SK-N-SH (cell line): ENCODE measurements at places on chromosomes 4 and X.

DNA sequence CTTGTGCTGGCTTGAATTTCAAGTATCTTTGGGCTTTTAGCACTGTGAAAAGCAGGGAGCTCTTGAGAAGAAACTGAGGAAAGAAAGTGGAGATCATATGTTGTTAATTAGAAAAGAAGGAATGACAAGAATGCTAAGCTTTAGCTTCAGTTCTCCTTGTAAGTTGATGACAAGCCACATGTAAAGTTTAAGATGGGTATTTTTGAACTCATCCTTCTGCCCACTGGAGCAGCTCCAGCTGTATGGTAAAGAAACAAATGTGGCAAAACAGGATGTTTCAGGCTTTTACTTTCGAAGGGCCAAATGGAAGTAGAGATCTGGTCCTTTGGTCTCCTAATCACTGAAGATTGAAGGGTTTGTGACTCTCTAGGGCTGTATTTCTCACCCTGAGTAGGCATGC is 137.8 kb downstream of the GUCY2F start:
- DNase-seq, result no peak

GRCh38 chr4:88609387-88609786 is 17.1 kb downstream of the HERC3 start:
- DNase-seq, result no peak

- DNase-seq, result no peak
These were observed 1.7 kb downstream of the EIF1AX start for GRCh38 chrX:20139966-20140365.

DNA sequence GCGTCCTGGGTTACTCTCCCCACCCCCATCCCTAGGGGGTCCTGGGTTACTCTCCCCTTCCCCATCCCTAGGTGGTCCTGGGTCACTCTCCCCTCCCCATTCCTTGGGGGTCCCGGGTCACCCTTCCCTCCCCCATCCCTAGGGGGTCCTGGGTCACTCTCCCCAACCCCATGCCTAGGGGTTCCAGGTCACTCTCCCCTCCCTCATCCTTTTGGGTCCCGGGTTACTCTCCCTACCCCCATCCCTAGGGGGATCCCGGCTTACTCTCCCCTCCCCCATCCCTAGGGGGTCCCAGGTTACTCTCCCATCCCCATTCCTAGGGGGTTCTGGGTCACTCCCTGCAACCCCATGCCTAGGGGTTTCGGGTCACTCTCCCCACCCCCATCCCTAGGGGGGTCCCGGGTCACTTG is 1.5 kb downstream of the ASMTL start:
- no peak for DNase-seq

DNA sequence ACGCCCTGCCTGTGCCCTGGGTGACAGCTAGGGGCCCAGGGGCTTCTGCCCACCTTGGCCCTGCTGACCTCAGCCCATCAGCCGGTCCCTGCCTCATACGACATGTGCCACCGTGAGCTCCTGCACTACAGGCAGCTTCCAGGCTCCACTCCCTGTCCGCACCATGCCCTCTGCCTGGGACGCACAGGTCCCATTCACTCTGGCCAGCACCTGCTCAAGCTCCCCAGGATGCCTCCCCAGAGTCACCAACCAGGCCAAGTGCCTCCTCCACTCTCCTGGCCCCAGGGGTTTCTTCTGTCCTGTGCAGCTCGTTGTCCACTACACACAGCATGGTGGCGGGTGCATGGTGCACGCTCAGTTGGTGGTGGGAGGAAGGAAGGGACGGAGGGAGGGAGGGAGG is 20.2 kb upstream of the MRFAP1 start:
- no peak for DNase-seq

DNA sequence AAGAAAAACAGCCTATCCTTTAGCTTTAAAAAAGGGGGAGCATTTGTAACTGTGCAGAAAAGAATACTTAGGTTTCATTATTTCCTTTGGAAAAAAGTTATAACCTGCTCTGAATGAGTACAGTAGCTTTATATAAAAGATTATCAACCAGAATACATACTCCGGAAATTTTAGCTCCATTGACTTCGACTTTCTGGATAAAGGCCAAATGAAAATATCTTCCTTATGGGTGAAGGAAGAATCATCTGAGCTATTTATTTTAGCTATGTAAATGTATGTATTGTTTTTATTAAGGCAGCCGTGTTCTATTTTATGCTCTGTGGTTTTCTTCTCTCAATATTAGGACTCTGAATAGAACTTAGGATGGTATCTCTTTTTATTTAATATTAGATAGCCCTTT is 69.0 kb upstream of the ETNPPL start:
- no peak for DNase-seq

DNA sequence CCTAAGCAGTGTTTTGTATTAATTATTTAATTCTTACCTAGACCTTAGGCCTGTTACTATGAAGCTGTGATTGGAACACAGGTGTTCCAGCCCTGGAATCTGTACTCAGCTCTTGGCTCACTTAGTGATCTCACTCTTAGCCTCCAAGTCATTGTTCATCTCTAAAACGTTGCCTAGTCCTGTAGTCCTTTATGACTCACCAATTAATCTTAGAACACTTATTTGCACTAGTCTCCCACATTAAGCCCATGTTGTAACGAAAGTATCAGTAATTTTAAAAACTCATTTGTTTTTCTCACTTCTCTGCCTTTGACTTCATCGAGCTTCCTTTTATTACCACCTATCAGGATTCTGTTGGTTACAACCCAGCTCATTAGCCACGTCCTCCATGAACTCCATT is 1224.7 kb upstream of the TENM3 start:
- no peak for DNase-seq

GRCh38 chr4:20431543-20431951 is 179.8 kb downstream of the SLIT2 start:
- no peak for DNase-seq

- no peak for DNase-seq
These were observed 37.9 kb downstream of the ACOX3 start for GRCh38 chr4:8402640-8403039.

- DNase-seq, result no peak
These were observed 88.5 kb upstream of the NOCT start for GRCh38 chr4:138927072-138927471.

DNA sequence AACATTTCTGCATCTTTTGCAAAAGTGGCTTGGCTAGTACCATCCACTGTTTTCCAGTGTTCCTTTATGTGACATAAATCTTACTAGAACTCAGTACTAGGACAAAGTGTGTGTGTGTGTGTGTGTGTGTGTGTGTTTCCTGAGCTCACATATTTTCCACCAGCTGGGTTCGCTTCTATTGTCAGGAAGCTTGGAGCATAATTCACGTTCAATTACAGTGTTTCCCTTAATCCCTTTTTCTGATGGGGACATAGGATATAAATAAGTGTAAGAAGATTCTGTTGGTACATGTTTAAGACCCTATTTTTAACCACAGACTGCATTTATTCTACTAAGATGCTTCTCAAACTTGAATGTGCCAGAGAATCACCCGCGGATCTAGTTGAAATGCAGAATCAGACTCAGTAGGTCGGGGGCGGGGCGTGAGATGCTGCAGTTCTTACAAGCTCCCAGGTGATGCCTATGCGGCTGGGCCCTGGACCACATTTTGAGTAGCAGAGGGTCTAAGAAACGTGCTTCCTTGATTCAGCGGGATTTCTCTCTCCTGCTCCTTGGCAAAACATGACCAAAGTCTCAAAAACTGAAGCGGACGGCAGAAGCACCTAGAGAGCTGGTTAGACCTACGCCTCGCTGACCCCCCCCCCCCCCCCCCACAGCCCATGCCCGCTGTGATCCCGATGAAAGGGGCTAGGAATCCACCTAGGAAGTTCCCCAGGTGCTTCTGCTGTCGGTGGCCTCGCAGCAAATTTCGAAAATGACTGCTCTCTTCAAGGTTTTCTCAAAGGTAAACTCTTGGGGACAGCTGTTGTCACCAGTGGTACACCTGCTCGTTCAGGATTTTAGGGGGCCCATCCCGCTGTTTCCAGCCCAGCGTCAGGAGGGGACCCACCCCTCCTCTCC is 797 bp downstream of the CD99L2 start:
- peak; percentile 34 for DNase-seq

DNA sequence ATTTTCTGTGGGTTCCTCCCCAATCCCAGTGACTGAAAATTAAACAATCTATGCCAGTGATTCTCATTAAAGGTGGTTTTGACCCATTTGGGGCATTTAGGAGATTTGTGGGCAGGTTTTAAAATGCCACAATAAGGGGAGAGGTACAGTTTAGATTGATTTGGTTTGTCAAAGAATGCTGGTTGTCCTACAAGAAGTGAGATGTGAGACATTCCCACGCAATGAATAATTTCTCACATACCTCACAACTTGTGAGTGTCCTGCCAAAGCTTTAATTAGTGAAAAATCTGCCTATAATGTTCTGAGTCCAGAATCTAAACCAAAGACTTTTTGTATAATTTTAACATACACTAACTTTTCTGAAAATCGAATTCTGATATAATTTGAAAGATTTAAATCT is 199.4 kb downstream of the MAPK10 start:
- DNase-seq, result no peak

DNA sequence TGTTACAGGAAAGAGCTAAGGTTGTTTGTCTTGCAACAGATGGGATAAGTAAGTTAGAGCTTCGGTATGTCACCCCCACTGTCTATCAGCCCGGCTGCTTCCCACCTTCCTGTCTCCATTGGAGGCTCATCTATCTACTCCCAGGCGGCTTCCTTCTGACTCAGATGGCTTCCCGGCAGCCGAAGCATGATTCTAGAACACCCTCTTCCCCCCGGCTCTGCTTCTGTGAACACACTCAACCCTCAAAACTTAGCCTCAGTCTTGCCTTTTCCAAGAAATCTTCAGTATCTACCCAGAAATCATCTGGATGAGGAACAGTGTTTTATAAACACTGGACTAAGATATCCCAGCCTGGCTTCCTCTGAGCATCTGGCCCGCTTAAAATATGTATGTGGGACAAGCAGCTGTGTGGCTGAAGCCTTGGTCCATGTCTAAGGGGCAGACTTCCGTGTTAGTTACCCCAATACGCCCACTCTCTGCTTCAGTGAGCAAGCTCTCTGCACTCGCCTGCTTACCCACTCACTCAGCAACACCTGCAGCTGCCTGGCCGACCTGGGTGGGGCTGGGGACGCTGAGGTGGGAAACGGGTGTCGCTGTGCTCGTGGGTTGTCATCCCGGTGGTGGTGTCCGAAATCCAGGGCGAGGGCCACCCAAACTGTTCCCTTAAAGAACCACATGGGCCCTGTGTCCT is 12.0 kb upstream of the SLC2A9 start:
- DNase-seq, result no peak

- DNase-seq, result no peak
These were observed 1276.1 kb downstream of the PCDH7 start for GRCh38 chr4:31995943-31996901.

- DNase-seq, result no peak
These were observed 10.0 kb downstream of the SAT1 start for GRCh38 chrX:23792861-23793553.

DNA sequence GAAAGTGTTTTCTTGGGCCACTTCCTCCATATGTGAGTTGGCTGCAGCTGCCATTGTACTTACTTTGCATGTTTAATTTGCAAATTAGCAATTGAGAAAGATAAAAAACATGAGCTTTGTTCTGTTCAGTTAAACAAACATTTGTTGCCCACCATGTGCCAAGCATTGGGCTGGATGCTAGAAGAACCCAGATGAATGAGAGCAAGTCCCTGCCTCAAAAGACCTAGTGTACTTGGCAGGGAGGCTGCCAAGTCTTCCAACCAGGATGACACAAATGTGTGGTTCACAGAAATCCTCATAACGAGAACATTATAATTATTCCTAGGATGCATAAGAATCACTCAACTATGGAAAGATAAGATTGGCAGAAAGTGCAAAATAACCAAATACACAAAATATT is 66.7 kb downstream of the GPM6A start:
- DNase-seq, result no peak

- no peak for DNase-seq
These were observed 1073.7 kb downstream of the PCDH7 start for GRCh38 chr4:31793907-31794306.

- no peak for DNase-seq
These were observed 1697.1 kb downstream of the STIM2 start for GRCh38 chr4:28557755-28558154.

DNA sequence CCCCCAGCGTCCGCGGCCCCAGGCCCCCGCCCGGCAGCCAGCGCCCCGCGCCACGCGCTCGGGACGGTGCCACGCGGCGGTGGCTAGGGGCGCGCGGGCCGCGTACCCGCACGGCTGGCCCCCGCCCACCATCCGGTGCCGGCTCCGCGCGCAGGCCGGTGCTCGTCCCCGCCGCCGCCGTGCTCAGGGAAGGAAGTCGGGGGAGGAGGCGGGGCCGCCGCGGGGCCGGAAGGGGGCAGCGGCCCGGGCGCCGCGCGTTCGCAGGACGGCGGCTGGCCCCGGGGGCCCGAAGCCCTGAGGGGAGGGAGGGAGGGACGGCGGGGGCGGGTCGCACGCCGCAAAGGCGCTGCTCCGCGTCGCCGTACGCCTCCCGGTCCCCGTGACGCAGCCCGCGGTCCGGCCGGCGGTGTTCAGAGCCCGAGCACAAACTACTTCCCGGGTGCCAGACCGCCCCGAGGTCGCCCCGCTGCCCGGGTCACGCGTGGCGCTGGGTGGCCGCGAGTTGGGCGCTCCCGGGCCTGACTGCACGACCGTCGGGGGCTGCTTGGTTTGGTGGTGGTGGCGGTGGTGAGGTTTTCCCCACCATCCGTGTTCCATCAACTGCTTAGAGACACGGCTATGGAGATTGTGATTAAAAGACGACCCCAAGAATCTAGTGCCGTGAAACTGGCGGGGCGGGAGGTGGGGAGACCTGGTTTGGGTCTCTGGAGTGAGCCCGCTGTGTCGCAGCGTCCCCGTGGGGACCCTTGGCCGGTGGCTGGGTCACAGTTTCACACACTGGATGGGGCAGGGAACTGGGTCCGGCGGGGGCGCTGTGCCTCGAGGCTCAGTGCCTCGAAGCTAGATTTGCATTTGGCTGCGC is at the start of gene DCTD:
Gene DCTD (minus strand): TSS at position 205 of the 862 bp plus-strand sequence. CDS start 1,818 bp downstream, outside the sequence.
- peak; percentile 91 for DNase-seq

DNA sequence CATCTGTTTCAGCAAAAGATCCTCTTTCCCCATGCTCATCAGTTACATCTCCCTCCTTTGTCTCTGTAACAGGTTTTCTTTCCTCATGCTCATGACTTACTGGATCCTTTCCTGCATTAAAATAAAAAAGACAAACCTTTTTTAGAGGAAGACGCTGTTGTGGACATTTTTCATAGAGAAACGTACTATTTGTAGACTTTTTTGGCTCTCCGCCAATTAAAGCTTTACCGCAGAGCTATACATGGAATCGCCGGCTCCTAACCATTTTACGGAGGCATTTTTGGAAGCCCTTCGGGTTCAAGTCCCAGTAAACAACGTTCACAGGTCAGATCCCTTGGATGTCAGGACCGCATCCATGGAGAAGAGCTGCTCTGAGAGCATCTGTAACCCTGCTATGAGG is 1.3 kb downstream of the FAM9C start:
- DNase-seq, result no peak
